ENCODE measurements at places on chromosomes 3 and 15. TPM values are rescaled to one million over a fixed set of nuclear protein-coding genes. Genes with fewer than 3 reads are reported as not detected.

The CAMP gene
- not detected for total RNA-seq

The PARP15 gene
- not detected for total RNA-seq

The OR5K2 gene
- total RNA-seq, result not detected

The COL6A6 gene
- 0.11 TPM for total RNA-seq

The MCF2L2 gene
- total RNA-seq, result 0.98 TPM

The DAZL gene
- under 0.01 TPM for total RNA-seq

The TUSC7 gene
- not detected for total RNA-seq

The CCR2 gene
- total RNA-seq, result not detected

The GBE1 gene
- 40.1 TPM for total RNA-seq

The SOX14 gene
- not detected for total RNA-seq

The NANOGP8 gene
- total RNA-seq, result not detected

The ERICH6 gene
- total RNA-seq, result 0.39 TPM

The LRRC15 gene
- total RNA-seq, result under 0.01 TPM

The P2RY13 gene
- total RNA-seq, result not detected

The LMAN1L gene
- total RNA-seq, result 0.11 TPM

The DNAH1 gene
- total RNA-seq, result 7.9 TPM

The TIGIT gene
- not detected for total RNA-seq

The TEX55 gene
- total RNA-seq, result not detected

The ZNF385D gene
- total RNA-seq, result not detected

The LINGO1 gene
- total RNA-seq, result not detected

The RPL14 gene
- total RNA-seq, result 221 TPM
